ENCODE measurements at places on chromosomes 16 and 17.
A peak's percentile ranks its signal among the peaks of the same experiment; 100 is the strongest.

- DNase-seq: no peak
Observed at GRCh38 chr16:59295993-59296736, 562.0 kb upstream of the GOT2 start.

- DNase-seq: no peak
Observed at GRCh38 chr17:81132770-81133723, 32.3 kb upstream of the PVALEF start.

- no peak for DNase-seq
Observed at GRCh38 chr17:58224315-58224714, 5.3 kb upstream of the MKS1 start.

GRCh38 chr17:7710301-7710700 is 5.3 kb downstream of the EFNB3 start:
- DNase-seq: no peak

GRCh38 chr16:46918905-46919792 is 35.0 kb downstream of the GPT2 start:
- peak; percentile 94 for DNase-seq

Measured in islet precursor cell (in vitro differentiated cells).